ENCODE measurements at places on chromosomes 6 and 20. TPM values are rescaled to one million over a fixed set of nuclear protein-coding genes. Genes with fewer than 3 reads are reported as not detected.

Gene SLC32A1
- not detected for total RNA-seq

Gene CALHM4
- not detected for total RNA-seq

Gene PIGT
- total RNA-seq: 102 TPM

Gene MCM3
- 73.8 TPM for total RNA-seq

Gene DPPA5
- not detected for total RNA-seq

All from A549 treated with GW870086 at 1 μM for 4 hours (cell line).